ENCODE measurements at places on chromosomes 3 and 15.

DNA sequence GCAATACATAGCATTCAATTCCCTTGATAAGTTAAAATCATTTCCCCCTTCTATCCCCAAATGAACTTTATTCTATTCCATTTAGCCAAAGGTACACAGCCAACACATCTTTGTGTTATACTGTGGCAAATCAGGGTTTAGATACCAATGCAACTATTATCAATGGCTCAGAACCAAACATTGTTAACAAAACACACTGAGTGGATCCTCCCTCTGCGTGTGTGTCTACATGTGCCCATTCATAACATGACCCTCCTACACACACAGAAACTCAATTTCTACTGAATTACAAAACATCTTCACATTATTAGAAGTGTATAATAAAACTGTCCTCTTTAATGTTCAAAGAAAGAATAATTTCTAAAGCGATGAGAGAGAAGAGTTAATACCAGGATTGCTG lies 1.3 kb downstream of the TTBK2 start:
- no peaks in the 10 kb centered on the region for H3K27me3 ChIP-seq
- H3K36me3 ChIP-seq, result no peaks in the 10 kb centered on the region
- no peak for DNase-seq
- peaks cover 15% of the 10 kb centered on the region for H3K4me1 ChIP-seq

- H3K27ac ChIP-seq, result no peak overlapping the region
- no peak for DNase-seq
- no peaks in the 10 kb centered on the region for H3K27me3 ChIP-seq
- no peak overlapping the region for H3K4me3 ChIP-seq
- no peaks in the 10 kb centered on the region for H3K36me3 ChIP-seq
Measured at GRCh38 chr15:29435811-29436210, 166.2 kb upstream of the NSMCE3 start.

- peak; percentile 99 for DNase-seq
- H3K4me1 ChIP-seq, result peaks cover 52% of the 10 kb centered on the region
- no peaks in the 10 kb centered on the region for H3K27me3 ChIP-seq
- peak overlapping the region; percentile 54 for H3K4me3 ChIP-seq
- peak overlapping the region; percentile 92 for H3K27ac ChIP-seq
Measured at GRCh38 chr15:75042730-75043508, 19.5 kb downstream of the PPCDC start.

GRCh38 chr3:48684480-48685143 lies 1.1 kb downstream of the NCKIPSD start:
- peak overlapping the region; percentile 98 for H3K4me3 ChIP-seq
- H3K27me3 ChIP-seq, result no peaks in the 10 kb centered on the region
- H3K4me1 ChIP-seq, result peaks cover 5% of the 10 kb centered on the region
- no peak overlapping the region for H3K27ac ChIP-seq
- H3K36me3 ChIP-seq, result peaks cover 2% of the 10 kb centered on the region

DNA sequence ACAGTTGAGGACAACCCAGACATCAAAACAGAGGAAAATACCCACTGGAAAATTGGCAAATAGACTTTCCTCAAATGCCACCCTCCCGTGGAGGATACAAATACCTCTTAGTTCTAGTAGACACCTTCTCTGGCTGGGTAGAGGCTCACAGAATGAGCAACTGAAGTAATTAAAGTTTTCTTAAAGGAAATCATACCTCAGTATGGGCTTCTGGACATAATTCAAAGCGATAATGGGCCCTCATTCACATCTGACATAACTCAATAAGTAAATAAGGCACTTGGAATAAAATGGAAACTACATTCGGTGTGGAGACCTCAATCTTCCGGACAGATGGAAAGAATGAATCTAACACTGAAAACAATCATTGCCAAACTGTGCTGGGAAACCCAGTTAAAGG lies 115.2 kb upstream of the PLCL2 start:
- no peak for DNase-seq
- H3K36me3 ChIP-seq, result no peaks in the 10 kb centered on the region
- no peak overlapping the region for H3K27ac ChIP-seq

- DNase-seq, result no peak
- H3K36me3 ChIP-seq, result no peaks in the 10 kb centered on the region
- no peak overlapping the region for H3K27ac ChIP-seq
Measured at GRCh38 chr3:35385271-35385670, 254.1 kb upstream of the ARPP21 start.

DNA sequence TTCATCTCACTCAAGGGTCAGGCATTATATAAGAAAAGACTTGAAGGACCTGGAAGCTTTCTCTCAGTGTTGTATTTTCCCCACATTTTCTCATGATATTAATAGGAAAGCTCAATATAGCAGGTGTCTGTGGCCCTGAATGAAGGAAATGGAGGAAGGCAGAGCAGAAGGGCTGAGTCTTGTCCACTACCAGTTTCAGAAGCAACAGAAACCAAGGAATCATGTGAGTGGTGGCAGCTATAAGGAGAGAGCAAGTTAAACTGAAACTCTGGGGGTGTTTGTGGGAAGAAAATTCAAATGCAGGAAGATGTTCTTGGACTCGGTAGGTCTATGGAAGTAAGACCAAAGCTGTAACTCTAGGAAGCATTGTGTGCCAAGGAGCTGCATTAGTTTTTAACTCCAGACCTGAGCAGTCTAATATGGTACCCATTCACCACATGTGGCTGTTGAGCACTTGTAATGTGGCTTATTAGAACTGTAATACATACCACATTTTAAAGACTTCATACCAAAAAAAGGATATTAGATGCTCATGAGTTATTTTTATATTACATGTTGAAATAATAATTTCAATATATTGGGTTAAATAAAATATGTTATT lies 278.8 kb upstream of the GADL1 start:
- no peaks in the 10 kb centered on the region for H3K36me3 ChIP-seq
- H3K27ac ChIP-seq, result no peak overlapping the region
- no peak for DNase-seq

DNA sequence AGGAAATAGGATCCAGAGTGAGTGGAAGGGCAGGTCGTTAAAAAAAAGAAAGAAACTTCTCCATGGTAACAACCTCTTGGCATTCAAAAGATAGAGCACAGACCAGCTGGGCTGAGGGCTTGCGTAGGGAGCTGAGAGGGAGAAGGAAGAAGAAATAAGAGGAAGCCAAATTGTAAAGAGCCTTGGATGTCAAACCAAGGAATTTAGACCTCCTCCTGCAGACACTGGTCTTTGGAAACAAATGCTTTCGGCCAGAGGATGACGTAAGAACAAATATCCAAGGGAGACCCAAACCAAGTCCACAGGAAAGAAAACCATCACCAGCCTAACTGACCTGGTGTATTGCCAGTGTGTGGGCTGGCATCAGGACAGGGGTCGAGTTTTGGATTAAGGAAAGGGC lies 155.2 kb downstream of the UACA start:
- H3K36me3 ChIP-seq, result no peaks in the 10 kb centered on the region
- no peaks in the 10 kb centered on the region for H3K27me3 ChIP-seq
- no peaks in the 10 kb centered on the region for H3K4me1 ChIP-seq
- DNase-seq, result no peak
- H3K4me3 ChIP-seq, result no peak overlapping the region

DNA sequence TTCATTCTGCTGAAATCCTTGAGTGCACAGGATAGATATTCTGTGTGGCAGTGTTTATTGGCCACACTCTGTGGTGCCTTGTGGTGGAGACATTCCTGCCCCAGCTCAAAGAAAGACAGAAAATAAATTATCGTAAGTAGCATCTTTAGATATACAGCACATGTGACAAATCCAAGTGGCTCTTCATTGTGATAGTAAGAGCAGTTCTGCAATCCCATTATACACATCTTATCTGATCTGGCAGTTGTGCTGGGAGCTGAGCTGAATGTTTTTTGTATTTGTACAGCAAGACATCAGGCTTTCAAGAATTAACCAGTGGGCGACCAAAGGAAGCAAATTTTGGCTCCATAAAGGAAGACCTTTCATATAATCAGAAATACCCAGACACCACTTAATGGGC lies 235.3 kb upstream of the MRPL3 start:
- H3K27ac ChIP-seq, result no peak overlapping the region
- no peaks in the 10 kb centered on the region for H3K4me1 ChIP-seq
- no peak for DNase-seq
- no peaks in the 10 kb centered on the region for H3K36me3 ChIP-seq
- no peak overlapping the region for H3K4me3 ChIP-seq
- H3K27me3 ChIP-seq, result no peaks in the 10 kb centered on the region

GRCh38 chr15:88835646-88836045 lies 32.4 kb downstream of the ACAN start:
- no peaks in the 10 kb centered on the region for H3K27me3 ChIP-seq
- no peaks in the 10 kb centered on the region for H3K36me3 ChIP-seq
- no peak overlapping the region for H3K4me3 ChIP-seq
- H3K27ac ChIP-seq, result no peak overlapping the region
- H3K4me1 ChIP-seq, result no peaks in the 10 kb centered on the region

DNA sequence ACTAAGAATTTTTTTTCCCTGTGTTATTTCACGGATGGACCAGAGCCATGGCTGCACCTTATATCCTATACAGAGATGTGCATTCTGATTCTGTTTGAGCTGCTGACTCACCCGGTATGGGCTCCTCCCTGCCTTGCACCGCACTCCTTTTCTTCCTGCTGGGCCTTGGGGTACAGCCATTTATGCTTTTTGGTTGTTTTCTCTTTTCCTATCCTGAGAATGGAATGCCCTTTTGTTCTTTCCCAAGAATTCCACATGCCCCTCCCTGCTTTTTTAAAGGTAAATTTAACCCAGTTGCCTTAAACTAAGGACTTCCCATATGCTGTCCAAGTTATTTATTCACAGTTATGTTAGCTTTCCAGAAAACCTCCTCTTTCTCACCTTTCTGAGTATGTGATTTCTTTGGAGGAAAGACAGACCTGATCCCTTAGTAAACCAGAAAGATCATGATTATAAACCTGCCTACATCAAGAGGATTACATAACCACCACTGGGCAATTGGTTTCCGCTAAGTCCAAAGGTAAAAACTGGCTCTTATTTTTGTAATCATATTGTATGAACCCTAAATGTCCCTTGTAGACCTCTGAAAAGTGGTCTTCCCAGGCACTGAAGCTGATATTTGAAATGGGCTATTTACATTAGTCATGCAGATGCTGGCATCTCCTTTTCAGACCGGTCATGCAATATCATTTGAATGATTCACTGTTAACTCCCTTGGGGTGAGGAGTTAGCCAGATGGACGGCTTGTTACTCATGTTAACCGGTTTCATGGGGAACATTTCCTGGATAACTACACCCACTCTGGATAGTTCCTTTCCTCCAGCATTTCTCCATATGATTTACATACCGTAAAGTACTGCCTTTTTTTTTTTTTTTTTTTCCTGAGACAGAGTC lies 45.5 kb downstream of the TMOD3 start:
- H3K27ac ChIP-seq, result no peak overlapping the region
- H3K4me1 ChIP-seq, result no peaks in the 10 kb centered on the region
- no peaks in the 10 kb centered on the region for H3K36me3 ChIP-seq
- H3K27me3 ChIP-seq, result no peaks in the 10 kb centered on the region
- DNase-seq, result no peak
- no peak overlapping the region for H3K4me3 ChIP-seq

DNA sequence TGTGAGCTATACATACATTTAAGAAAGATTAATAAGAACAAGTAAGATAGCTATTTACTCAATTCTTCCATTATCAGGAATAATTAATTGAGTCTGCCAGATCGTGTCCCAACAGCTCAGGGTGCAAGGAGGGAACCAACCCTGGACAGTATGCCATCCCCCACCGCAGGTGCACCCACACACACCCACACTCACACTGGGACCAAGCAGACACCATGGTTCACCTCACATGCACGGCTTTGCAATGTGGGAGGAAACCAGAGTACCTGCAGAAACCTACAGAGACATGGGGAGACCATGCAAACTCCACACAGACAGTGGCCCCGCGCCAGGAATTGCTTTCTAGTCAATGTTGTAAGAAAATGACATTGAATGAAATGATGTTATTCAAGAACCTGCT lies 20.0 kb upstream of the TJP1 start:
- no peaks in the 10 kb centered on the region for H3K36me3 ChIP-seq
- 0 out of 2 replicates have a peak, but pooled peaks cover 5% of the 10 kb centered on the region for H3K27me3 ChIP-seq
- H3K27ac ChIP-seq, result no peak overlapping the region
- H3K4me1 ChIP-seq, result no peaks in the 10 kb centered on the region
- no peak overlapping the region for H3K4me3 ChIP-seq
- no peak for DNase-seq

DNA sequence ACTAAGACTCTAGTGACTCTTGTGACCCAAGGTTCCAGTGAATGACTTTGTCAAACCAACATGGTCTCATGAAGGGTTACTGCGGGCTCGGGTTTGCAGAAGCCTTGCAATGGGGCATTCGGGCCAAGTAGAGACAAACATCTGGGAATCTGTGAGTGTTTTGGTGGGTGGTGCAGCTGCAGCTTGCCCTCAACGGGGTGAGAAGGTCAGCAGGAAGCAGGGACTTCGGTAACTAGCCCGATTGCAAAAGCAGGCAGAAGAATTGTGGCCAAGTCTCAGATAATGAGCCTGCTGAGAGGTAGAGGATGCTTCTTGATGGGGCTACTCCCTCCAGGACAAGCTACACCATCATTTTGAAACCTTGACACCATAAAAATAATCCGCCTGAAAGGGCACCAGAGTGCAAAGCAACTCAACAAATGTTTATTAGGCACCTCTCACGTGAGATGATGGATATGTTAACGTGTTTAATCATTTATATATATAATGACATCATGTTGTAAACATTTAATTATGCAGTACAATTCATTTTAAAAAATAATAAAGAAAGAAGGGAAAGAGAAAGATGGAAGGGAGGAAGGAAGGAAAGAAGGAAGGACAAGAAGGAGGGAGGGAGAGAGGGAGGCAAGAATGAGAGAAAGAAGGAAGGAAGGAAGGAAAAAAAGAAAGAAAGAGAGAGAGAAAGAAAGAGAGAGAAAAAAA lies 263.9 kb upstream of the IGF1R start:
- no peaks in the 10 kb centered on the region for H3K4me1 ChIP-seq
- no peaks in the 10 kb centered on the region for H3K36me3 ChIP-seq
- no peak overlapping the region for H3K27ac ChIP-seq
- H3K27me3 ChIP-seq, result no peaks in the 10 kb centered on the region

- DNase-seq, result no peak
- H3K4me3 ChIP-seq, result peak overlapping the region; percentile 69
- no peak overlapping the region for H3K27ac ChIP-seq
Measured at GRCh38 chr3:161372321-161373260, 1.3 kb upstream of the SPTSSB start.

GRCh38 chr15:35507932-35508638 lies 37.9 kb downstream of the DPH6 start:
- no peaks in the 10 kb centered on the region for H3K36me3 ChIP-seq
- no peaks in the 10 kb centered on the region for H3K27me3 ChIP-seq
- no peak for DNase-seq
- H3K27ac ChIP-seq, result no peak overlapping the region
- no peak overlapping the region for H3K4me3 ChIP-seq

DNA sequence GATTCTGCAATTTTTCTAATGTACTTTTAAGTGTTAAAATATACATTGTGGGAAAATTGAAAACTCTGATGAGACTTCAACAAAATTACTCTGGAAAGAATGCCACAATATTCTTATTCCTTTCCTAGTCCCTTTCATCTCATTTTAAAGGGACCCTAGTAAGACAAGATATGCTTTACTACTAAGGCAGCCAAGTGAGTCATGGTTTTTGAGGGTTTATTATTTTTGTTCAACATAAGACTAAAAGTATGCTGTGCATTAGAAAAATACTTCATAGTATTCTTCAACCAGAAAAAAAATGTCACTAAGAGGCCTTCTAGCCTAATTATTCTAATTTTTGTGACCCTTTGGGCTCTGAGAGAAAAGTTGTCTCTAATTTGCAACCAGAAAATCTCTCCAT lies 7.4 kb downstream of the IL12A start:
- H3K4me1 ChIP-seq, result no peaks in the 10 kb centered on the region
- DNase-seq, result no peak
- H3K27me3 ChIP-seq, result no peaks in the 10 kb centered on the region
- H3K36me3 ChIP-seq, result 0 out of 2 replicates have a peak, but pooled peaks cover 2% of the 10 kb centered on the region
- no peak overlapping the region for H3K27ac ChIP-seq

Data from MM.1S (cell line).